ENCODE measurements at places on chromosomes 1 and 21.

- DNase-seq: no peak
Observed at GRCh38 chr1:62434618-62435001, 2.2 kb upstream of the USP1 start.

GRCh38 chr1:228089519-228090380 lies 7.2 kb downstream of the ARF1 start:
- no peak for DNase-seq

DNA sequence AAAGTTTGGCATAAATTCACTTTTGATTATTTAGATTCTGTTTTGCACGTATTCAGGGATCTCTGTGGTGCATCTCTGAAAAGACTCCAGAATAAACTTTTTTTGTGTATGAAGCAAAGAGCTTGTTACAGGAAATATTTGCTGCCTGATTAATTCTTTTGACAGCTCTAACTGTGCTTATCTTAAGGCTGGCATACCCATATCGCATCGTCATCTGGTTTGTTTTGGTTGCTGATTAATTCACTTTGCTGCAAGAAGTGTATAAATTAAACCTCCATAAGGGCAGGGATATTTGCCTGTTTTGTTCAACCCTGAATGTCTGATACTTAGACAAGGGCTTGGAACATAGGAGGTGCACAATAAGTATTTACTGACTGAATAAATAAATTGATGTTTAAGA lies 17.5 kb upstream of the DUSP10 start:
- DNase-seq: no peak

- no peak for DNase-seq
Observed at GRCh38 chr1:79819140-79819539, 812.6 kb upstream of the ADGRL4 start.

DNA sequence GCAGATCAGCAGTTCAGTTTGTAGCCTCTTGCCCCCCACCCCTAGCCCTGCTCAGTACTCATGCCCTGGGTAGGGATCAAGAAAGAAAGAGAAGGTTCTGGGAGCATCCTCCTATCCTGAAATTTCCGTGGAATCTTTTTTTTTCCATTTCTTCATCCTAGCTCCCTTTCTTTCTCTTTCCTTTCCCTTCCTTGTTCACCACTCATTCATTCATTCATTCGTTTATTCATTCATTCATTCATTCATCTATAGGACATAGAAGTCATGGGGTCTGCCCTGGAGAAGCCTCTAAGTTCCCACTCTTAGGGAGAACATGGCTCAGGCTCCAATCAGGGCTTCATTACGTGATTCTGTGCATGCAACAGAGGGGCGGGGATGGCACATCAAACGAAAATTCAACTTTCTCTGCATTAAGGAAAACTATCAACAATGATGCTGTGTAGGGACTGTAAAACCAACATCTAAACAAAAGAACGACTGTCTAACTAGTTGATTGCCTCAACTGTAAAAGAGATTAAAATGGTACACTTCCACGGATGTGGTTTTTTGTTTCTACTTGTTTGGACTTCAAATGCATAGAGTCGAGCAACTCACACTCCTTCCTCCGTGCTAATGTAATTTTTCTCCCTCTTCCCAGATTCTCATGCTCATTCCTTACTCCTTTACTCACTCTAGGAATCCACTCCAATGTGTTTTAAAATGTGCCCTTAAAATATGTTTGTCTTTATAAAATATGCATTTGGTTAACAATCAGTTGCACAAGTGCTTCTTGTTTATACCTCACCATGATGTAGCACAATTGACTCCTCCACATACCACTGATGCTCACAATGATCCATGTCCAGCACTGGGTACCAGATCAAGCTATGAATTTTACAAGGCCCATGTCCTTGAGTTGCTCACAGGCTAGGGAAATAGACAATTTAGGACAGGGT lies 101.2 kb upstream of the SLC2A1 start:
- no peak for DNase-seq

GRCh38 chr1:160522622-160523345 lies at the start of gene SLAMF6:
Gene SLAMF6, minus strand, starts transcription at chr1:160523255. Its CDS starts 63 bp downstream, at chr1:160523192.
- DNase-seq: no peak

GRCh38 chr21:18493422-18493821 lies 89.8 kb upstream of the TMPRSS15 start:
- no peak for DNase-seq

GRCh38 chr21:16773206-16773605 lies 739.6 kb upstream of the CXADR start:
- DNase-seq: no peak

DNA sequence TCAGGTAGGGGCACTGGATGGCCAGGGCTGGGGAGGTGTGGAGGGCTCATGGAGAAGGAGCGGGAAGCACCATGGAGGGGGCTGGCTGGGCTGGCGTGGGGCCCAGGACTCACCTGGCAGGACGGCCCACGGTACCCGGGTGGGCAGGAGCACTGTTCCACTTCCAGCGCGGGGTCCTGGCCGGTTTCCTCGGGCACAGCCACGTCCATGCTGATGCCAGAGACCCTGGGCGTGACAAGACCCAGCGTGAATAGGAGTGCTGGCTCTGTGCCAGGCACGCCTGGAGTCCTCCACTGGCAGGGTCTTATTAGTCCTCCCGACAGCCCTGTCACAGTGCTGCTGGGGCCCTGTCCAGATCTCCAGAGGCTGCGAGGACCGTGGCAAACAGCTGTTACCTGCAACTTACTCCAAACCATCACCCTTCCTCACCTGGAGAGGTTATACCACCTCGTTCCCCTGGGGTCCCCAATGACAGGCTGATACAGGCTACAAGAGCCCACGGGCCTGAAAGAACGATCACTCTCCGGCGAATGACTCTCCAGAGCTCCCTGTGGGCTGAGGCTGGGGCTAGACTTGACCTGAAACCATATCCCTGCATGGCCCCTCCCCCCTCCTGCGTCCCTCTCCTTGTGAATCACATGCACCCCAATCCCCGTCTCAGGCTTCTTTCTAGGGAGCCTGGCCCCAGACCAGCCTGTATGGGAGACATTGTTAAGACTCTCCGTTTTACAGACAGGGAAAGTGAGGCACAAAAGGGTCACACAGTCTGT lies 62.1 kb downstream of the HSPG2 start:
- DNase-seq: peak; percentile 45

DNA sequence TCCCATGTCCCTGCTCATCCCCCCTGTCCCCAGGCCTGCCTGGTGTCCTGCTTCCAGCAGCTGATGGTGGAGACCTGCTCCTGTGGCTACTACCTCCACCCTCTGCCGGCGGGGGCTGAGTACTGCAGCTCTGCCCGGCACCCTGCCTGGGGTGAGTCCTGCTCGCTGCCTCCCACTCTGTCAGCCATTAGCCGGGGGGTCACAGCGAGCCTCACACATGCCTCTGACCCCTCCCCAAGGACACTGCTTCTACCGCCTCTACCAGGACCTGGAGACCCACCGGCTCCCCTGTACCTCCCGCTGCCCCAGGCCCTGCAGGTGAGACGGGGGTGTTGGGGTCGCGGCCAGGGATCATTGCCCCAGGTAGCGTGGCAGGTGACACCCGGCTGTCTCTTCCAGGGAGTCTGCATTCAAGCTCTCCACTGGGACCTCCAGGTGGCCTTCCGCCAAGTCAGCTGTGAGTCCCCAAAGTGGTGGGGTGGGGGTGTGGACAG lies 10.0 kb downstream of the SCNN1D start:
- peak; percentile 21 for DNase-seq

GRCh38 chr1:155968670-155969069 lies 9.7 kb downstream of the ARHGEF2 start:
- DNase-seq: peak; percentile 63

DNA sequence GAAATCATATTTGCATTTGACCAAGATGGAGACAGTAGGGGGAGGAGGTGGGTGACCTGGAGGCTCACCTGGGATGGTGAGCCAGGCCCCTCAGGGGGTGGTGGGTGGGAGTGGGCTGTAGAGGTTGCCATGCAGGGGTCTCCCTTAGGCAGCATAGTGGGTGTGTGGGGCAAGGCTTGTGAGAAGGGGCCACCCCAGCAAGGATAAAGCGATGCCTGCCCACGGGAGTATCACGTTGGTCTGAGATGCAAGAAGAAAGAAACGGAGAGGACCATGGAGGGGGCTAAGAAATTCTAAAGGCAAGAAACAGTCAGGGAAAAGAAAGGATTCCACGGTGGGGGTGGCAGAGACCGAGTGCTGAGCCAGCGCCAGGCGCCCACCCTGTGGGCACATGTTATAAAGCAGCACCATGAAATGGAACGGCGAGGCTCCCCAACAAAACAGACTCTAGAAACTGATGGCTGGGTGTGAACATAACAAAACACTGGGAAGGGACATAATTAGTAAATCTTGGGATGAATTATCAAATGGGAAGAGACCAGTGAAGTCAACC lies 11.7 kb upstream of the C2CD2 start:
- DNase-seq: no peak

- DNase-seq: peak; percentile 59
Observed at GRCh38 chr1:234114648-234115307, 210.3 kb downstream of the SLC35F3 start.

GRCh38 chr1:155962599-155963211 lies 15.6 kb downstream of the ARHGEF2 start:
- no peak for DNase-seq

- no peak for DNase-seq
Observed at GRCh38 chr1:83970114-83970513, 28.8 kb downstream of the TTLL7 start.

DNA sequence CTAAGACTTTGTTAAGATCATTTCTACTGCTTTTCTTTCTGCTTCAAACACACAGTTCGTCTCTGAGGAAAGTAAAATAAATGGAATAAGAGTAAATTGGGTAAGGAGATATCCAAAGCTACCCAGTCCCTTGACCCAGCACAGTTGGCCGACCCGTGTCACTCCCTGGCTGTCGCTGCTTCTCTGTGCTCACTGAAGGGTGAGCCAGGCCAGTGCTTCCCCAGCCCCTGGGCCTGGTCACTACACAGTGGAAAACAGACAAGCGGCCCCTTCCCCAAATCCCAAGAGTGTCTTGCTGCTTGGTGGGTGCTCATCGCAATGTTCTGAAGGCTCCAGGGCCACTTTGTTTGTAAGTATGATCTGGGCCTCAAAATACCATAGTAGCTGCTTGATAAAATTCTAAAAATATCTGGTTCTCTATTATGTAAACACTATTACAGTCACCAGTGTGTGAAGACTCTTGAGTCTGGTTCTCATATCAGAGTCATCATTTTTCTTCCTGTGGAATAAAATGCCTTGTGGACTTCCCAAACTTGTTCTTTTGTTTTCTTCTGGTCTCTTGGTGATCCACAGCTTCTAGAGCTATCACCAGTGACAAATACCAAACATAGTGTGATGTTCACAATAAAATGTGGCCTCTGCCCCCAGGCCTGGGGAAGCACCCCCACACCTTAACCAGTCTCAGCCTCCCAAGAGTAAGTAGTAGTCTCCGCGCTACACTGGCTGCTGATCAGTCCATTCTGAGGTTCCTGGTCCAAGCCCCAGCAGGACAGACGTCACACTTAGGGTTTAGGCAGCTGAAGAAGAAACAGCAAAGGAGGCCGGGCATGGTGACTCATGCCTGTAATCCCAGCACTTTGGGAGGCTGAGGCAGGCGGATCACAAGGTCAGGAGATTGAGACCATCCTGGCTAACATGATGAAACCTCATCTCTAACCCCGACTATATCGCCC lies 106.2 kb downstream of the DHRS3 start:
- DNase-seq: no peak

GRCh38 chr1:110272045-110272444 lies 61.9 kb downstream of the KCNC4 start:
- DNase-seq: no peak

DNA sequence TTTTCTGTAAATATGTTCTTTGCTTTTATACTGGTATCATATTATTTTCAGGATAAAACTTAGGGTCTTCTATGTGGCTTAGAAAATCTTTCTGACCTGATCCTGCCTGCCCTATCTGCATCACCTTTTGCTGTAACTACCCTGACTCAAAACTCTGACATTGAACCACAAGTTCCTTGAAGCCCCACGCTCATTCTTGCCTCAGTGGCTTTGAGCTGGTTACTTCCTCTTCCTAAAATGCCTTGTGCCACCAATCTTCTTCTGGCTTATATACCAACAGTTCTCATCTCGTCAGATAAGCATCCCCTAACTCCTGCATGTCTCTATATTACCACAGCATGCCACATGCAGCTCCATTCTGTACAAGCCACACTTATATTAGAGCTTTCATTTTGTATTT lies 84.5 kb upstream of the LRRC7 start:
- DNase-seq: no peak

DNA sequence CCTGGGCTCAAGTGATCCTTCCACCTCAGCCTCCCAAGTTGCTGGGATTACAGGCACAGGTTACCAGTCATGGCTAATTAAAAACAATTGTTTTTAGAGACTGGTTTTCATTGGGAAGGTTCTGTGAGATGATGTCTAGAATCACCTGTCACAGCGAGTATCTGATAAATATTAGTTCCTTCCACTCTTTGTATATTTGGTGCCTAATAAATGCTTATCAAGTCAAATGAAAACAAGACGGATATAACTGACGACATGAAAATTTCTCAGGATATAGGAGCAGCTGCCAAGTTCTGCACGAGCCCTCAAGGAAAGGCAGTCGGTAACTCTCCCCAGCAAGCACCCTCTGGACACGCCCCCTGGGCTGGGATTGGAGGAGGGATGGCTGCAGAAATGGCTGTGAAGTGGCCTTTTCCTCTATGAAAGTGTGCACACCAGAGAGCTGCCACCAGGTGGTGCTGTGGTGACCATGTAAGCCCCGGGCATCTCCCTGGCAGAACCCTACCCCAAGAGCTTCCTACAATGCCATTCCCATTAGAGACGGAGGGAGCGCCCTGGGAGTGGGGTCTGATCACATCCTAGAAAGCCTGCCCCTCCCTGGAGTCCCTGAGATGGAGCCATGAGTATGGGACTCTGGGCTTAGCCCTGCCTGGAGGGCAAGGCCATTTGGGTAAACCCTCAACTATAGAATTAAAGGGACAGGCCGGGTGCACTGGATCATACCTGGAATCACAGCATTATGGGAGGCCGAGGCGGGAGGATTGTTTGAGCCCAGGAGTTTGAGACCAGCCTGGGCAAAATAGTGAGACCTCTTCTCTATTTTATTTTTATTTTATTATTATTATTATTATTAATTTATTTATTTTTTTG lies 50.9 kb downstream of the HTR6 start:
- peak; percentile 91 for DNase-seq

DNA sequence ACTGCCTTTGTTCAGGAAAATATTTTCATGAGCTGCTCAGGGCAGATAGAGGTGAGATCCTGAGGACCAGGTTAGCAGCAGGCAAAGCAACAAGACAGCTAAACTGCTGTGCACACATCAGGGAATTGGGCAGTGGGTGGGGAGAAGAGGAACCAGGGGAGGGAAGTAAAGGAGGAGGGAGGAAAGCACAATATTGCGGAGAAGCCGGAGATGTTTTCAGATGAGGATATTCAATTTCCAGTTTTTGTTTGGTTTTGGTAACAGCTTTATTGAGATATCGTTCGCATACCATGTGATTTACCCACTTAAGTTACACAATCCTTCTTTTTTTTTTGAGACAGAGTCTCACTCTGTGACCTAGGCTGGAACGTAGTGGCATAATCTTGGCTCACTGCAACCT lies 34.5 kb downstream of the EPHA10 start:
- DNase-seq: no peak

- DNase-seq: peak; percentile 11
Observed at GRCh38 chr21:42474043-42474831, 21.8 kb downstream of the RSPH1 start.

Data from NCI-H2171 (cell line).